ENCODE measurements at places on chromosomes 1 and 21. TPM values are rescaled to one million over a fixed set of nuclear protein-coding genes. Genes with fewer than 3 reads are reported as not detected.
A peak's percentile ranks its signal among the peaks of the same experiment; 100 is the strongest.

The RRP1B gene
- total RNA-seq = 15.7 TPM

The EFNA3 gene
- 18.4 TPM for total RNA-seq

The EXO1 gene
- 1.3 TPM for total RNA-seq

The LUZP1 gene
- 93.0 TPM for total RNA-seq

The FAM151A gene
- not detected for total RNA-seq

The TMEM9 gene
- 96.3 TPM for total RNA-seq

The CYP4A11 gene
- total RNA-seq = 0.59 TPM

The MTMR11 gene
- 8.1 TPM for total RNA-seq

The CD53 gene
- 30.8 TPM for total RNA-seq

DNA sequence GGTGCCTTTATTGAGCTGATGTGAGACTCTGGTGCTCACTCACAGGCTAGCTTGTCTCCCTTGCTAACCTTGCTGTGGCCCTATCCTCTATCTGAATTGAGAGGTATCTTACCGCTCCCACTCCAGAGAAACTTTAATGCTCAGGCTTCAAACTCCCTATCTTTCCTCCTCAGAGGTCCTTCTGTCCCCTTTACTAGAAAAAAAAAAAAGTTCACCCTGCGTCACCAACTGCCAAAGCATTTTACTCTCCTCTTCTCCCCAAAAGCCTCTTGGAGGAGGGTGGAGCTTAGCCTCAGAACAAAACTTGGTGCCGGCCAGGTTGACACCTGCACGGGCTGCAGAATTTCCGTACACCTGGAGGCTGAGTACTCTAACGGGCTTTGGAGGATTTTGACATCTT lies 55.1 kb downstream of the ATP2B4 start:
- DNase-seq = no peak

- DNase-seq = no peak
These were observed 211.3 kb downstream of the ZNF326 start for GRCh38 chr1:90206260-90206659.

GRCh38 chr1:26470878-26471497 lies 1.3 kb upstream of the HMGN2 start:
- no peak for DNase-seq

DNA sequence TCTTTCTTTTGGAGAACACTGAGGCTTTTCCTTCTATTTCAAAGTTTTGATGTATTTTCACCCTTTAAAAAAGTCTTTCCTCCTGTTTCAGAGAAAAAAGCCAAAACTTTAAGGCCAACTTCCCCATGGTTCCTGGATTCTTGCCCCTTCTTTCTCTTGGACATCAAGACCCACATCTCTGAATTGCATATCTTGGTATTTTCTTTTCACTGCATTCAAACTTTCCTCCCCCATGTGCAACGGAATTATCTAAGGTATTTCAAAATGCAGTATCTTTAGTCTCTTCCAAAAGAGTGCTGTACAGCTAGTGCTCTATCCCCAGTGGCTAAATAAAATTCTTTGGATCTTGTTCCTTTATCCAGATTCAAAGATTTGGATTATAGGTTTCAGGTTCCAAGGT lies 81.1 kb upstream of the TSPAN2 start:
- no peak for DNase-seq

DNA sequence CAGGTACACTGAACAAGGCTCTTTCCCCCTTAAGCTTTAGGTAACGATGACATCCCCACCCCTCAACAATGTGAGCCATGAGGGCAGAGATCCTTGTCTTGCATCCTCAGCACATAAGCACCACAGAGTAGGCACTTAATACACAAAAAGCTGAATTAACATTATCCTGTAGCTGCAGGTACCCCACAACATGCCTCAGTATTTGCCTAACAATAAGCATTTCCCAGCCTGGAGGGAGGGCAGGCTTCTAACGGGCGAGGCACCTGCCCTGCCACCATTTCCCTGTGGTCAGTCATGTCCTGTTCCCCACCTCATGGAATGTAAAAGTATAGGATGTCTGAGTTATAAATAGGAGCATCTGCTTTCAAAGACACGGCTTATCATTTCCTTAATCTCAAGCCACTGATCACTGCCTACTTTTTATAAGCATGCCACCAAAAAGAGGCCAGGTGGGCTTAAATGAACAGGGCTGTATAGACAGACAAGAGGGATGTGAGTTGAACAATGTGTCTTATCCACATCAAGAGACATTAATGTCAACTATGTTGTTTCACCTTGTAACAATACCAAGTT lies 3.4 kb downstream of the CAPZB start:
- no peak for DNase-seq

DNA sequence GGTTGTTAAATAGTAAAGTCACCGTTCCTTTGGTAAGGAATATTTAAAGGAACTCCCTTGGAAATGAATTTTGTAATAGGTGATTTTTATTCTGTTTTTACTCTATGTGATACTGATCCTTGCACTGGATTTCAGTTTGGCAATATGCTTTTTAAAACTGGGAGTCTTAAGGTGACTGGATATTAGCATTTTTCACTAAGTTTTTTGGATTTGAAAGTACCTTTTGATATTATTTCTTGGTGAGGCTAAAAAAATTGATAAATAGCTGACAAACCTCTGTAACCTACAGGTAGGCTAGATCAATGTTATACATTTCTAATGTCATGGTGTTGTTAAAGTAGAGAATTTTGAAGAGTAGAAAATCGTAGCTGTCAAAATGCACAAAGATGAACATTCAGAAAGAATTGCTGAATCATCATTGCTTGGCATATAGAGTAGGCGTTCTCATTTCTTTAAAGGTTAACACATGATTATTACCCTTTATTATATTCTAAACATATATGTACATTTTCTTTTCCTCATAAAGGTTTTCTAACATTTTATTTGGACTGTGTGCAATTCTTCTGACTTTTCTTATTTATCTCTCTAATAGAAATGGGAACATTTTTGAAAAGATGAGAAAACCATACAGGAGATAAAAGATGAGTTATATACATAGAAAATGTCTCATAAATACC lies 1.5 kb upstream of the DNAJB4 start:
- DNase-seq = no peak

GRCh38 chr21:41121785-41122415 lies 46.1 kb upstream of the BACE2 start:
- DNase-seq = peak; percentile 74

- no peak for DNase-seq
These were observed 5.7 kb downstream of the DNAJC11 start for GRCh38 chr1:6695868-6696267.

DNA sequence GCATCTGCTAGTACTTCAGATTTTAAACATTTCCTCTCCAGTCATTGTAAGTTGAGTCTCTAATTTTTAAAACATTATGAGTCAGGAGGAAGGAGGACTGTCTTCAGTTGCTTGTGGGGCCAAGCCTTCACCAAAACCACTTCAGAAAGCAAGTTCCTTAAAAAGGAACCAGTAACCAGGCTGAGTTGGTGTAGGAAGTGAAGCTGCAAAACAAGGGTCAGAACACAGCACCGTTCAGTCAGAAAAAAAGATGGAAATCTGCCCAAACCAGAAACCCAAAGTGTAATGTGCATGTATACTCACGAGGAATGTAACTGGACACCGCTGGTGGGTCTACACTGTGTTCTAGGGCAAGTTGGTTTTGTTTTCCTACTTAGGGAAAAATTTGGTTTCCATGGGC lies 402.1 kb downstream of the SETD4 start:
- no peak for DNase-seq

DNA sequence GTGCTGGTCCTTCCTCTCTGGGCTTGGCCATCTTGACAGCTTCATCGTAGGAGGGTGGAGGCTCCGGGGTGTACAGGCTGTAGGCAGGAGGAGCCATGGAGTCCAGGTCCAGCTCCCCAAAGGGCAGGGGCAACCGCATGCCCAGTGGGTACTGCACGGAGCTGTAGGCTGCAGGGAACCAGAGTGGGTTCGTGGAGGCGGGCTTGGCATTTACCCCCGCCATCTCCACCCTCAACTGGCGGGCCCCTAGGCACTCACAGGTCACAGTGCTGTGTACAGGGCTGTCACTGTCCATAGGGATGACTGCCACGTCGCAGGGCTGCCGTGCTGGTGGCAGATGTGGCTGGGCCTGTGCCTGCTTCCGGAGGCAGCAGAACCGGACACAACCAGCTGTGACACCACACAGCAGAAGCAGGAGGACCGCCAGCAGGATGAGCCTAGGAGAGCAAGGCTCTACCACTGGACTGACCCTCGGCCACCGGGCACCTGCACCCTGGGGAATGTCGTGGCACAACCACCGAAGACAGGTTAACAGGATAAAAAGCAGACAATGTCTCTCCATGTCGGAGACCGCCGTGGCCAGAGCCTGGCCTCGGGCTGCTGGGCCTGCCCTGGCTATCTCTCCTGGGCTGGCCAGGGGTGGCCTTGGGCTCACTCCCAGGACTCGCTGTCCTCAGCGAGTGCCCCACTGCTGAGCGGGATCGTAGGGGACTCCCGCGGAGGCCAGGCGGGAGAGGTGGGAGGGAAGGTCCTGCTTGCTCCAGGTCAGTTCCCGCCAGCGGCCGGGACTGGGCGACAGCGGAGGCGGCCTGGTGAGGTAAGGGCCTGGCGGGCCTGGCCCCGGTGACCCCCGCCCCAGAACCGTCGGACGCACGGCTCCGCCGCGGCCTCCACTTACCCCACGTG lies 831 bp downstream of the TMEM52 start:
- no peak for DNase-seq

DNA sequence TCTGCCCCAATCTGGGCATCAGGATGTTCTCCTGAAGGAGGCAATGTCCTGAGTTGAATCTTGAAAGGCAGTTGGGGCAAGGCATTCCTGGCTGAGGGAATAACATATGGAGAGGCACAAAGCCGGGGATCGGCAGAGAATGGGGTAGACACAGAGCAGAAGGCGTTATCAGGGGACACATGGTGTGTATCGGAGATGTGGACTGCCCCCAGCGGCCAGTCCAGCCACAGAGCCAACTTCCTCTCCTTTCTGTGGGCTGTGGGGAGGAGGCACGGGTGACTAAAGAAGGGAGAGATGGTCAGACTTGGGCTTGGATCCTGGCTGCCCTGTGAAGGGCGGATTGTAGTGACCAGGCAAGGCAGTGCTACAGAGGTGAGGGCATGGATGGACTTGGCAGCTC lies 32.1 kb downstream of the FOXD2 start:
- no peak for DNase-seq

DNA sequence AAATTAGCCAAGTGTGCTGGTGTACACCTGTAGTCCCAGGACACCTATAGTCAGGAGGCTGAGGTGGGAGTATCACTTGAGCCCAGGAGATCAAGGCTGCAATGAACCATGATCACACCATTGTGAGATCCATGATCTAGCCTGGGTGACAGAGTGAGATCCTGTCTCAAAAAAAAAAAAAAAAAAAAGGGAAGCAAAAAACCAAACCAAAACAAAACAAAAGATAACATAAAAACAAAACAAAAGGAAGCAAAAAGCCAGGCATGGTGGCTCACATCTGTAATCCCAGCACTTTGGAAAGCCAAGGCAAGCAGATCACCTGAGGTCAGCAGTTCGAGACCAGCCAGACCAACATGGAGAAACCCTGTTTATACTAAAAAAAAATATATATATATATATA lies 9.4 kb upstream of the AKR1A1 start:
- DNase-seq = no peak

DNA sequence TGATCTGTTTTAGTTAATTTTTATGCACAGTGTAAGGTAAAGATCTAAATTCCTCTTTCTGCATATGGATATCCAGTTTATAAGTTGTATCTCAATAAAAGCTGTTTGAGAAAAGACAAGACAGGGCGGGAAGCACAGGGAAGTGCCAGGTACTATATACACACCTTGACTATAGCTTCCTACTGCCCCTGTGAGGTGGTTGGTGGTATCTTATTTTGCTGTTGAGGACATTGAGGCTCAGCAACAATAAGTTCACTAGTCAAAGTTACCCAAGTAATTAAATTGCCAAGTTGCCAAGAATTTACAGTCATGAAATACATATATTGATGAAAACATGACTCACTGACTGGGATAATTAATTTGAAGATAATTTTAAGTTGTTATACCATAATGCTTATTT lies 109.1 kb downstream of the CD247 start:
- DNase-seq = no peak

GRCh38 chr1:230125141-230125540 lies 58.1 kb downstream of the GALNT2 start:
- DNase-seq = no peak

- DNase-seq = no peak
These were observed 1.6 kb downstream of the ELOVL1 start for GRCh38 chr1:43366179-43366578.

DNA sequence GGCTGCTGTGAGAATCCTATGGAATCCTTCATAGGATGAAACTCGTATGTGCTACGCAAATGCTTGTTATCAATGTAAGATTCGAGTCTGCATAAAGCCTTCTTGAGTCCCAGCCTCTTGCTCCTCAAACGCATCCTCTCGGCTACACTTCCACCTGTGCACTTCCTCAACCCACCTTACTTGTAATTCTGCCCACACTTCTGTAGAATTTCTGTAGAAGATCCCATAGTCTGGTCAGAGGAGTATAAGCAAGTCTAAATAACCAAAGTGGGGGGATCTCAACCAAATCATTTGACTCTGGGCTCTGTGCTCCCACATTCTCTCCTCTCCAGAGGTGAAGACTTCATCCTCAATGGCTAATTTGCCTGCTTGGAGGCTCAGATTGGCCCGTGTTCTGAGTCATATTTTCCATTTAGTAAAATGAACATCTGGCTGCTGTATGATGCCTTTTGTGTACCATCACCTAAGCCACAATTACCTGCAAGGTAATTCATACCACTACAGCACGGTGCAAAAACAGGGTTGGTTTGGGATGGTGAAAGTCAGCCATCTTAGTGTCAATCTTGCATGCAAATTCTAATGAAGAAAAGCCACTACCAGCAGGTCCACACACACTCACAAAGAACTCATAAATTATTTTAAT lies 63.2 kb downstream of the ITPKB start:
- DNase-seq = no peak

GRCh38 chr1:161763522-161764098 lies 2.5 kb upstream of the ATF6 start:
- no peak for DNase-seq

DNA sequence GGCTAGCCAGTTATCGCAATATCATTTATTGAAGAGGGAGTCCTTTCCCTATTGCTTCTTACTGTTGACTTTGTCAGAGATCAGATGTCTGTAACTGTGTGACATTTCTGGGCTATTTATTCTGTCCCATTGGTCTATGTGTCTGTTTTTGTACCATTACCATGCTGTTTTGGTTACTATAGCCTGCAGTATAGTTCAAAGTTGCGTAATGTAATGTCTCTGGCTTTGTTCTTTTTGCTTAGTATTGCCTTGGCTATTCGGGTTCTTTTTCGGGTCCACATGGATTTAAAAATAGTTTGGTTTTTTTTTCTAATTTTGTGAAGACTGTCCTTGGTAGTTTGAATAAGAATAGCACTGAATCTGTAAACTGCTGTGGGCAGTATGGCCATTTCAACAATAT lies 273.7 kb downstream of the SDCCAG8 start:
- no peak for DNase-seq

GRCh38 chr1:152906023-152906565 lies 2.3 kb upstream of the IVL start:
- no peak for DNase-seq

GRCh38 chr1:6587261-6588005 lies 7.6 kb downstream of the ZBTB48 start:
- DNase-seq = peak; percentile 77

- no peak for DNase-seq
These were observed 20.4 kb upstream of the CCDC27 start for GRCh38 chr1:3731583-3732433.

- no peak for DNase-seq
These were observed 600.6 kb upstream of the B3GALT2 start for GRCh38 chr1:193787061-193787460.

- DNase-seq = no peak
These were observed 45.7 kb upstream of the COX20 start for GRCh38 chr1:244789731-244790130.

- no peak for DNase-seq
These were observed 6.6 kb upstream of the FOXE3 start for GRCh38 chr1:47409311-47410067.
